ENCODE measurements at places on chromosomes 6 and 20.
A peak's percentile ranks its signal among the peaks of the same experiment; 100 is the strongest.

- peak; percentile 96 for DNase-seq
Measured at GRCh38 chr6:43143235-43144128, 27.6 kb upstream of the SRF start.

DNA sequence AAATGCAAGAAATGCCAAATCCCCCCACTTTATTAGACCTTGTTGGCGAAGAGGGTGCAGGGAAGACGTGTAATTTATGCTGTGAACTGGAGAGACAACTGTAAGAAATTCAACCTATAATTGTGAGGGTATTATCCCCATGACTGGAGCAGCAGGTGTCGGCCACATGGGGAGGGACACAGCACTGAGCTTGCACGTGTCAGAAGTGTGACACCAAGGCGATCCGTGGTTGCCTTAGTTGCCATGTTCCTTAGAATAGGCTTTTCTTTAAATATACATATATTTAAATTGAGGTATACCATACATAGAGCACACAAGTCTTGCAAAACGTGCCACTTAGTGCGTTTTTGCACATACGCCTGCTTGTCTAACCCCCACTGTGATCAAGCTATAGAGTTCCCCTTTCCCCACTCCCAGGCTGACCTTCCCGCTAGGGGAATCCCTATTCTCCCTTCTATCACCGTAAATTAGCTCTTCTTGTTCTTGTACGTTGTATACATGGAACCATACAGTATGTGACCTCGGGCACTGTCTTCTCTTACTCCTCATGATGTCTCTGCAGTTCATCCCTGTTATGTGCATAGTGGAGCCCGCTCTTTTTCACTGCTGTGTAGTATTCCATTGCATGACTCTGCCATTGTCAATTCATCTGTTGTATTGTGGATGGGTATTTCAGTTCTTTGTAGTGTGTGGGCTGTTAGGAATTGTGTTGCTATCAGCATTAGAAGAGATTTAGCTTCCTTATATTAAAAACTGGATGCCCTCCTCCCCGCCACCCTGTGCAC lies 81.6 kb upstream of the PMEPA1 start:
- no peak for DNase-seq

GRCh38 chr20:48931527-48932374 lies 10.2 kb downstream of the ARFGEF2 start:
- no peak for DNase-seq

DNA sequence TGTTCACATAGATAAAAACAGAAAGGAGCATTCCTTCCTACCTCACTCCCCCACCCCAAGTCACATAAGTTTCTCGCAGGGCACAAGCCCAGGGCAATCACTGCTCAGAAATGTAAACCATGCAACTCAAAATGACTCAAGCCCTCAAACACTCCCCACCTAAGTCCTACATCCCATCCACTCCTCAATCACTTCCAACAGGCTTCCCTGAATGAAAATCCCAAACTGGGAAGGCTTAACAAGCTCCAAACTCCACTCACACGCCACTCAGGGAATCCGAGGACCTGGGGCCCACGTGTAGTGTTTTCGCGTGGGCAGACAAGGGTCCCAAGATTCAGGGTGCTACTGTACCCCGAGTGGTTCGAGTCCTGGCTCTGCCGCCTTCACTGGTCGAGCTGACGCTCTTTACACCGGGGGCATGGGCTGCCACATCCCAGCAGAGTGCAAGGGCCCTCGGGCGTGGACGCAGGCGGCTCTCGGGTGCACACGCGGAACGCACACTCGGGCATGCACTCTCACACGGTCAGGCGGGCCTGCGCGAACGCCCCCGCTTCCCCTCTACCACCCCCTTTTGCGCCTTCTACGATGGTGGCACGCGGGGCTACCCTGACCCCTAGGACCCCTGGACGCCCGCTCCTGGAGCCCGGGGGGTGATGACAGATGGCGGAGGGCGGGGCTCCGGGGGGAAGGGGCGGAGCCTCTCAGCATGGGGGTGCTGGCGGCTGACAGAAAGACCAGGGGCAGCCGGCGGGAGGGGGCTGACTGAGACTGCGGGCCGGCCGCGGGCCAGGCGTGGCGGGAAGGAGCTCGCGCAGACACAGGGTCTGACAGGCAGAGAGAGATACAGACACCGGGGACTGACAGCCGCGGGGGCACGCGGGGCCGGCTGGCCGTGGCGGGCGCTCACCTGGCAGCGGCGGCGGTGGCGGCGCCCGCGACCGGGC lies 657 bp downstream of the ZHX3 start:
- DNase-seq: peak; percentile 79

- DNase-seq: no peak
Measured at GRCh38 chr6:1538810-1539478, 70.8 kb upstream of the FOXC1 start.

DNA sequence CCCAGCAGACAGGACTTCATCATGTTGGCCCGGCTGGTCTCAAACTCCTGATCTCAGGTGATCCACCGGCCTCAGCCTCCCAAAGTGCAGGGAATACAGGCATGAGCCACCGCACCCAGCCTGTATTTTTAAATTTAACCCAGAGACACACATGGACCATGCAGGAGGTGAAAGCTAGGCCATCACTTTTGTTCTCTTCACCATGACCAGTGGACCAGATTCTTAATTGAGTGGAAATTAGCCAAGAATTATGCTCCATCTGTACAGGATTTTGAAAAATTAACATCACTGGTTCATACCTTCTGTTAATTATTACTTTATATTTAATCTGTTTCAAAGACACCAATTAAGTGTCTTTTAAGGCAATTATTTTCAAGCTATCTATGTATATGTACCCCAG lies 493.6 kb upstream of the NOX3 start:
- DNase-seq: no peak

DNA sequence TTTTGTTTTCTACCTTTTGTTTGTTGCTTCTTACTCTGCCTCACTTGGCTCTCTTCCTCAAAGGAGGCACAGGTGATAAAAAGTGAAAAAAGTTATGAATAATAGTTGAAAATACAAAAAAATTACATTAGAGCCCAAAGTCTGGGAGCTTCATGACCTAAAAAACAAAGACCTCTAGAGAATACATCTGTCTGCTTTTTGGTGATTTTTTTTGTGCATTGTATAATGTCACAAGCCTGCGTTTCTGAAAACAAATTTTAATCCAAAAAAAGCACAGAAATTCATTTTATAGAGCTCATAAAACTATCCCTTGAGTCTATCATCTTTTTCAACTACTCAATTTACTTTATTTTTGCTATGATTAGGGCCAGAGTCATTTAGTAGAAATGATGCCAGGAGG lies 41.4 kb upstream of the ARHGAP18 start:
- no peak for DNase-seq

- no peak for DNase-seq
Measured at GRCh38 chr6:80690551-80691131, 584.2 kb downstream of the BCKDHB start.

- no peak for DNase-seq
Measured at GRCh38 chr6:126812010-126812409, 306.5 kb upstream of the RSPO3 start.

DNA sequence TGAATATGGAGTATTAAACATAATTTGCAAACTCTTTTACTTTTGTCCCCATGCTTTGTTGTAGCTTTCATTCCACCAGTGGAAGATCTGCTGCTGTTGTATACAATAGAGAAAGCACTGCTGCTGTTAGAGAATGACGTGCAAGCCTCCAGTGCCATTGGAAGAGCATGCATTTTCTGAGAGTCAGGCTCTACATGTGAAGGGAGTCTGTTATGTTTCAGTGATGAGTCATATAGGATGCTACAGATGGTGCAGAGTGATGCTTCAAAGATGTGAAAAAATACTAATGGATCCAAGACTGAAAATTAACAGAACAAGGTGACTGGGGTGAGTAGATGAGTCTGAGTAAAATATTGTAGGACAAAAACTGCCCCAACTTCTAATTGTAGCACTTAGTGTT lies 22.4 kb upstream of the BACH2 start:
- no peak for DNase-seq

GRCh38 chr20:45779011-45779915 lies 12.4 kb downstream of the WFDC3 start:
- DNase-seq: no peak

DNA sequence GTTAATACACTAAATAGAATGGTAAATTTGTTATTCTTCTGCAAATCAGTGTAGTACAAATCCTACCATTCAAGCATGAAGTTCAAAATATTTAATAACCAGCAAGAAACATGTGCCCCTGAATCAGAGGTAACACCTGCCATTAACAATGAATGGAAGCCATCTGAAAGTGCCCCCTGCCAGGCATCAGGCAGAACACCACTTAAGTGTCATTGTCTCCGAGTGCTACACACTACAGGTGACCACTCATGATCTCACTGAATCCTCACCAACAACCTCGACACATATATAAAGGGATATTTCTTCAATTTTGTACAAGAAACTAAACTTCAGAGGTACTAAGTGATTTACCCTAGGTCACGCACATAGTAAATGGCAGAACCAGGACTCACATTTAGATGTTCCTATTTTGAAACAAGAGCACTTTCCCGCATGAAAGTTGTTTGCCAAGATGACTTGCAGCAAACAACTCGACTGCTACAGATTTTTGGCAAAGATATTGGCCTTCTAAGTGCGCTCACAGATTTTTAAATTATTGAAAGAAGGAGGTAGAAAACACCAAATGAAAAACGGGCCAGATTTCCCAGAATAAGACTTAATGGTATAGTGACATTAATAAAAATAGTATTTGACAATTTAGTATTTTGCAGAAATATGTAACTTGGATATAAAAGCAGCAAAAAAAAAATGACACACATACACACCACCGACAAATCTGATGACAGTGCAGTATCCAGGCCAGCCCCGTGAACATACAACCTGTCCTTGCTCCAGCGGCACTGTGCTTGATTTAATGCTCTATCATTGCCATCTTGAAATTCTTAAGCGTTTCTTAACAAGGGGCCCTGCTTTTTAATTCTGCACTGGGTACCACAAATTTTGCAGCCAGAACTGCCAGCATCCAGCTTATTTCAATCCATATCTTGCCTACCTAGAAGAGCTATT lies 274.5 kb downstream of the ALDH8A1 start:
- DNase-seq: no peak

DNA sequence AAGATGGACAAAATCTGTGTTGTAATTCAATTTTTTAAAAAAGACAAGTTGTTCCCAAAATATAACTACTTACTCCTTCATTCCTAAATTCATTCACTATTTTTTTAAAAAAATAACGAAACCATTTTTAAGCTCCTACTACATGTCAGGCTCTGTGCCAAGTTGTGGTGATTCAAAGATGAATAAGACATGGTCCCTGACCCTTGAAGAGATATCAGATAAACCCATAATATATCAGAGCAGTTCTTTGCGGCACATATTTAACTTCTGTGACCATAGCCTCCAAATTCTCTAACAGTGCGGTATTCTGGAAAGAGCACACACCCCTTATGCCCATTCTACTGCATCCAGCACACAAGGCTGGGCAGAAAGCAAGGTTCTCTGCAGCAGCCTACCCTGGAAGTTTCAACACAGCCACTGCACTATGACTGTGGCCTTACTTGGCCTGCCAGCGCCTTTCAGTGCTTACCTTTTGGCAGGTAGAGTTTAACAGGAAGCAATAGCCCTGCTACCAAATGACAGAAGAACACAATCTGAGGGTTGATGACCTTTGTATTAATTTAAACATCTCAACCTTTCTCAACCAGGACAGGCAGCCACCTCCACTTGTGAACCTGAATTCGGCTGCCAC lies 406.5 kb downstream of the BTBD9 start:
- no peak for DNase-seq

- DNase-seq: no peak
Measured at GRCh38 chr6:109793021-109793420, 101.9 kb downstream of the FIG4 start.

DNA sequence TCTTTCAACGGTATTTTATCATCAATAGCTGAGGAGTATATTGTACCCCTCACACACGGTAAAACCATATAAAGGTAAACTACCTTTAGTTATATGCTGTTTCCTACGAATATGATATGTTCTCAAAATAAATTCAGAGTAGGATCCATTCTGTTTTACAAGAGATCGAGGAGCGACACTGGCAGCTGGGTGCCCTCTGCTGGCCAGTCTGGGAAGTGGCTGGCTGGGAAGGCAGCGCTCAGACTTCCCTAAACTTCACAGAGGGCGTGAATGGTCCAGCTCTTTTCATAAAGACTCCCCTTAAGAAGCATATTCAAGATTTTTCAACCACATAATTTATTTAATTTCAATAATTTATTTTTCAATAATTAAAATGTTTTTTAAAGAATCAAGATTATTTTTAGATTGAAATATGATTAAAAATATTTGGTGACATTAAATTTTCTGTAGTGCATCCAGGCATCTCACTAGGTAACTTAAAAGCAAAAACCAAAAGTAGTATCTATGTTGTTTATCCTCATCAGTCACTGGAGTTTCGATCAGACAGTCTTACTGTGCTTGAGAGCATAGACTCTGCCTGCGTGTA lies 187.5 kb upstream of the PDE10A start:
- peak; percentile 65 for DNase-seq

- no peak for DNase-seq
Measured at GRCh38 chr20:20363799-20364592, 3.9 kb upstream of the INSM1 start.

- DNase-seq: no peak
Measured at GRCh38 chr20:61438285-61438684, 186.2 kb downstream of the CDH4 start.

DNA sequence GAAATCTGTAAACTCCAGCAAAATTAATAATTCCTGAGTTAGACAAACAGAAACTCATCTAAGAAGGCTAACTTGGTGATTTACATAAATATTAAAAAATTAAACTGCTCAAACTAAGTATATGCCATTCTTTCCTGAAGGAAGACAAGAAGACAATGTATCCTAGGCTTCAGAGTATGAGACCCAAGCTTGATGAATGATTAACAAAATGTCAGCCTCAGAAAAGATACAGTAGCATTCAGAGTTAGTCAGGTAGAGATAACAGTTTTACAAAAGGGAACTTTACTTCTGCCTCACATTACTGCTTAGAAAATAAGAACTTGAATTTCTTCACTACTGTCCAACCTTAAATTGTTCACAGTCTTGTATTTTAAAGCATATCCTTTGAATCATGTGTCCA lies 12.0 kb downstream of the CSNK2A1 start:
- DNase-seq: no peak

DNA sequence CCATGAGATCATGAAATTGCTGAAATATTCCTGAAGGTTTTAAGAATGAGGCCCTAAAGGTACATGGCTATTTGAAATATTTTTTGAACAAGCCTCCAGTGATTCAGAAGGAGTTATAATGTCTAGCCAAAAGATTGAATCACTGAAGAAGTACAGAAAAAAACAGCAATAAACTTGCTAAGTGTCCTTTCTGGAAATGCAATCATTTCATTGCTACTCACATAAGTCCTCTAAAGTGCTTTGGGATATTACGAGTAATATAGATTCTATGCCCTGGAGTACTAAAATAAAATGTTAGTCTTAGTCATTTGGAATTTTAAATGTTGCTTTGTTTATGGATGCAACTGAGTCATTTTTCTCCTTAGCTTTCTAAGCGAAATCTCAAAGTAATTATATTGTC lies 32.7 kb downstream of the CENPW start:
- DNase-seq: no peak

GRCh38 chr6:12182676-12183075 lies 107.5 kb upstream of the EDN1 start:
- DNase-seq: no peak
